ENCODE measurements at places on chromosomes 12 and 14.

GRCh38 chr14:39733741-39734140 lies 301.5 kb upstream of the FBXO33 start:
- DNase-seq, result no peak

DNA sequence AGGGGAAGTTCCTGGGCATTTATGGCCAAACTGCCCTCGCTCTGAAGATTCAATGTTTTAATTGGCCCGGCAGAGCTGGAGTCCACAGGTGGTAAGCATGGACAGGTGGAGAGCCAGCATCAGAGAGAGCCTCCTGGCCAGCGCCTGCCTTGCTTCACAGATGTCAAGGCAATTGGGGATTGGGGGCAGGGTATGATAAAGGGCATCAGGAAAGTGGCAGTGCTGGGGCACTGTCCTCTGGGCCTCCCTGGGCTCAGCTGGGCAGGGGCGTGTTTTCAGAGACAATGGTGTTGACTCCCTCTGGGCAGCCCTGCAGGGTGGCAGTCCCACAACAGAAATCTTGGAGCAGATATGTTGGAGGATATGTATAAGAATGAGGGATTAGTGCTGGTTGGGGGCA lies 237.3 kb downstream of the CACNA1C start:
- no peak for DNase-seq

GRCh38 chr14:103594265-103594664 lies 31.5 kb downstream of the COA8 start:
- no peak for DNase-seq

DNA sequence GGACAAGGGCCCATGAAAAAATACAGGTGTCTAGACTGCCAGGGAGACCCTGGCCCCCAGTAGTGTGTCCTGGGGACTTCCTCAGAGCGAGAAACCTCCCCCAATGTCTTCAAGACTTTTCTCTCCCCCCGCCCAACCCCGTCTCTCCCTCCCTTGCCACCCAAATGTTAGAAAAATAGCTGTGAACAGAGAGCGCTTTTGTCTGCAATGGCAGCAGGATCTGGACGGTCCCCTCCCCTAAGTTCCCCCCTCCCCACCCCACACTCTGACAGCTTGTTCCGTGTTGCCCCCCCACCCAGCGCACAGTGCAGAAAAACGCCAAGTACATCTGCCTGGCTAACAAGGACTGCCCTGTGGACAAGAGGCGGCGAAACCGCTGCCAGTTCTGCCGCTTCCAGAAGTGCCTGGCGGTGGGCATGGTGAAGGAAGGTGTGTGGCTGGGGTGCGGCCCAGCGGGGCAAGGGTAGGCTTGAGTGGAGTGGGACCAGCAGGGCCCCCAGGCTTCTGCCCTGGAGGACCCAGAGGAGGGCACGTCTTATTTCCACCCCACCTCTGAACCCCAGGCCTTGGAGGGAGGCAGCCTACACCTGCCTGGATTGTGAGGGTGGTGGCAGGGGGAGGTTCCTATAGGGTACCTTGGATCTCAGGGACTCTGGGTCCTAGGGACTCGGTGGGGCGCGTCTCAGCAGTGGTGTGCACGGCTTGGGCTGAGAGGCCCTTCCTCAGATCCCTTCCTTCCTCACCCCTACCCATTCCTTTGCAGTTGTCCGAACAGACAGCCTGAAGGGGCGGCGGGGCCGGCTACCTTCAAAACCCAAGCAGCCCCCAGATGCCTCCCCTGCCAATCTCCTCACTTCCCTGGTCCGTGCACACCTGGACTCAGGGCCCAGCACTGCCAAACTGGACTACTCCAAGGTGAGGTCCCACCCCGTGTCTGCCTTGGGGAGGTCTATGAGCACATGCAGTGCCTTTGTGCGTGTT lies 4.8 kb downstream of the NR4A1 start:
- no peak for DNase-seq

DNA sequence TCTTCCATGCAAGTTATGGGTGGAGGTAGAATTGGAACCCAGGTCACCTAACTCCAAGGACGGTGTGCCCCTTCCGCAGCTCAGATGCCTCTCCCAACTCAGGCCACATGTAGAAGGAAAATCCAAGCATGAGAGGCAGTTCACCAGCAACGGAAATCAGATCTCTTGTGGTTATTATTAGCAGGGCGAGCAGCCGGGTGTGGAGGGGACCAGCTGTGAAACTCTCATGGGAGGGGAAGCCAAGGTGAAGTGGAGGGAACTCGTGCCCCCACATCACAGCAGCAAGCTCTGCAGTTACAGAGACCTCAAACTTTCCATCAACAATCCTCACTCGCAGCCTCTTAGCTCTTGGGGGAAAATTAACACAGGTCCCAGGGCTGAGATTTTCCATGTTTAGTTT lies 79.7 kb downstream of the KSR2 start:
- DNase-seq, result no peak

- no peak for DNase-seq
These were observed 108.5 kb downstream of the ANO6 start for GRCh38 chr12:45324391-45324790.
